ENCODE measurements at places on chromosomes 5 and 9. TPM values are rescaled to one million over a fixed set of nuclear protein-coding genes. Genes with fewer than 3 reads are reported as not detected.

The QRFP gene
- 0.47 TPM for polyA plus RNA-seq

The FBP2 gene
- polyA plus RNA-seq, result not detected

The NEUROG1 gene
- polyA plus RNA-seq, result not detected

The TEK gene
- 49.7 TPM for polyA plus RNA-seq

The DNLZ gene
- polyA plus RNA-seq, result 3.2 TPM

The C5orf63 gene
- 13.3 TPM for polyA plus RNA-seq

DNA sequence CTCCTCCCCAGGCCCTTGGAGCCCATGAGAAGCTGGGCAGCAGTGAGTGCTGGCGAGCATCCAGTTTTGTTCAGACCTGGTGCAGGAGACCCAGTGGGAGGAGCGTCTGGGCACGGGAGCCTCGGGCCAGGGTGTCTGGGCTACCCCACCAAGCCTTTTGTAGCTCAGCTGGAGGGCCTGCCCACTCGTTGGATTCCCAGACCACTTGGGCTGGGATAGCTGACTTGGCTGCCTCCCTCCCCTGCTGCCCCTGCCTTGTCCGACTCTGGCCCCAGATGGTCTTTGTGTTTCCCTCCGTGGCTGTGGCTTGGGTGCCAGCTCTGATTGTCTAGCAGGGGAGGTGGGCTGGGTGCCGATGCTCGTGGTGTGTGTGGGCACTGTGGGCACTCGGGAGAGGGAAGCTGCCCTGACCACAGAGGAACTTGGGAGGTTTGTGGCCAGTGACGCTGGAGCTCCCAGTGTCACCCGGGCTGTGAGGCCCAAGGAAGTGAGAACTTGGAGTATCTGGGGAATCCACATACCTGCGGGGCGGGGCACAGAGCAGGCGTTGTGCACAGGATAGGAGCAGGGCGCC lies 47.3 kb downstream of the WNK2 start:
- DNase-seq, result no peak

GRCh38 chr5:80975065-80975464 lies 14.9 kb downstream of the RASGRF2 start:
- DNase-seq, result no peak

DNA sequence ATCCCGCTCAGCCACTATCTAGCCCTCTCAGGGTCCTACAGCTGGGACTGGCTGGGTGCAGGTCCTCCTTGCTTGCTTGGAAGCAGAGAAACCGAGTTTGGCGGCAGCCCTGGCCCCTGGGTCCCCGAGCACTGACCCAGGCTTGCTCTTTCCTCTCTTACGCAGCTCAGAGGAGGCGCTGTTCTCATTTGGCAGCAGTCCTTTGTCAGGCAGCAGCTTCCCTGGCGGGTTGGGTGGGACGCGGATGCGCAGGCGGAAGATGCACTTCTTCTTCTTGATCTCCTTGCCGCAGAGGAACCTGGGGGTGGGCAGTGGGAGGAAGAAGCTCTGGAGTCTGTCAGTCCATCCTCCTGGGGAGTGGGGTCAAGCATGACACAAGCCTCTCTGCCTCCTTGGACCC lies 14.5 kb downstream of the PHF19 start:
- no peak for DNase-seq

GRCh38 chr5:91139572-91140200 lies 243.4 kb downstream of the ARRDC3 start:
- no peak for DNase-seq

- no peak for DNase-seq
Observed at GRCh38 chr9:33835625-33836260, 18.8 kb downstream of the UBE2R2 start.

GRCh38 chr5:32027717-32028458 lies 146.2 kb downstream of the GOLPH3 start:
- DNase-seq, result no peak

GRCh38 chr5:173501271-173501670 lies 115.2 kb downstream of the BOD1 start:
- DNase-seq, result no peak

DNA sequence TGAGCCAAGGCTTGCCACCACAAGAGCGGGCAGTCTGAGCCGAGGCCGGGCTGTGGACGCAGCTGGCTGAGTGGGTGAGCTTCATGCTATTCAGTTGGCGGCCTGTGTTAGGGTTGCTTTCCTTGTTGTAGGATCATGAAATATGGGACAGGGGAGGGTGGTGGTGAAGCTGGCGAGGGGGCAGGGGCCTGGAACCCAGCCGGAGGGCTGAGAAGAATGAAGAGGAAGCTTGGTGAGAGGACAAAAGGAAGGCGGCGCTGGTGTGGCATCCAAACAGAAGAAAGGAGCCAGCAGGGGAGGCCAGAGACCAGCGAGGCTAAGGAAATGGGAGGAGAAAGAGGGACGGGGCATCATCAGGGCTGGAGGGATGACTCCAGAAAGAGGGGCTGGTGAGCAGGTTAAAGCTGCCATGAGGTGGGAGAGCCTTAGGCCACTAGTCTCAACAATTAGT lies 18.3 kb downstream of the RALGPS1 start:
- DNase-seq, result no peak

DNA sequence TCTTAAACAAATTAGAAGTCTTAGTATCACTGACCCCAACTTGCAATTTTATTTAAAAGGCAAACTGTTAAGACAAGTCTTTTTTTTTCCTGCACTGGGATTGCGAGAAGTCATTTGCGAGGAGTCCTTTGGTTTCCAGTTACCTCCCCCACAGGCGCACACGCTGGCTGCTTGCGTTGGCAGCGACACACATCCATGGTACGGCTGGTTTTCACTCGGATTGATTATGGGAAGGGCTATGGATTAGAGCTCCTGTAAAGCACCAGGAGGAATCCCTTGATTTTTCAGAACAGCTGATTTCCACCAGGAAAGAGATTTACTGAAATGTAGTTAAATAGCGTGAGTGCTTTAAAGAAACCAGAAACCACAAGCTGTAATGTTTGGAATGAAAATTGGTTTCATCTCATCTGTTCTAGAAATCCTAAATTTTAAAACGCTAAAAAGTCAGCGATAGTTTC lies 737 bp downstream of the SLC1A3 start:
- DNase-seq, result no peak

DNA sequence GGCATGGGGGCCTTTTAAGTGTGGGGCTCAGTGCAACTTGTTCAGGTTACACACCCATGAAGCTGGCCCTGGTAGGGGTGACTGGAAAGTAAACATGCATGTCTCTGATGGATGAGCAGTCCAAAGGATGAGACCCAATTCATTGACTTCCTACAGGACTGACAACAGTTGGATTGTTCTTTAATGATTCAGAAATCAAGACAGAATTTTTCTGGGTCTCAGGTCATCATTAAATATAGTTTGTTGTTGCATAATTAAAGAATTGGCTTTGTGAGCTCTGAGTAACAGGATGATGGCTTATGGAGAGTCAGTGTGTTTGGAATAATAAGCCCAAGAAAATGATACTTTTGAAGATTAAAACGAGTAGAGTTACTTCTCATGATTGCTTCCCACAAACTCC lies 604.2 kb upstream of the CLINT1 start:
- no peak for DNase-seq

DNA sequence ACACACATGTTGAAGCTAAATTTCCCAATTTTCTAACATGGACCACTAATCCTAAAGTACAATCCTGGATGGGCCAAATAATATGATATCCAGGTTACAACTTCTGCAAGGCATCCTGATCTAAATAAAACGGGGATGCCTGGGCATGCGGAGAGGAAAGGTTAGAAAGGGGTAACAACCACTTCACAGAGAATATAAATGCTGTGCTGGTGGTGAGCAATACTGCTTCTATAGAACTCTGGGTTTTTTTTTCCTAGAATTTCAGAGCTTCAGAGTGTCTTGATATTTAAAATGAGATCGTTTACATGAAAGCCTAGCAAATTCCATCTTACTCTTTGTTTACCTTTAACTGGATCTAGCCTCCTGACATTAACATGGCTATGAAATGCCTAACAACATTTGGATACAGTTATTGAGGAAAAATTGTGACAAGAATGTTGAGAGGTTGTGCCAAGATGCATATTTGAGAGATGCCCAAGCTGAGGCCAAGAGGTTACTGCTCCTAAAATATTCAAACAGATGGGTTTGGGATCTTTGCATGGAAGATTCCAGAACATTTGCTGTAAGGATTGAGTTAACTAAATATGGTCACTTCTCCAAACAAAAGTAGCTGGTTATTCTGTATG lies 22.4 kb downstream of the TNFAIP8 start:
- no peak for DNase-seq

DNA sequence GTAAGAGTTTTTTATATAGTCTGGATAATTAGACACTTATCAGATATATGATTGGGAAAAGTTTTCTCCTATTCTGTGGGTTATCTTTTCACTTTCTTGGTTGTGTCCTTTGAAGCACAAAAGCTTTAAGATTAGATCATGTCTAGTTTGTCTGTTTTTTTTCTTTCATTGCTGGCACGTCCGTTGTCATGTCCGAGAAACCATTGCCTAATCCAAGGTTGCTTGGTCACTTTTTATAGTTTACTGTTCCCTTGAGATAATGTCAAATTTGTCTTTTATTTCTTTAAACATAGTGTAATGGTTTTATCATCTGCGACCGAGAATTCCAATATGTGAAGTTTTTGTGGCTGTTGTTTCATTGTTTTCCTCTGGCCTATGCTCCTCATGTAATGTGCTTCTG lies 28.8 kb downstream of the GARNL3 start:
- no peak for DNase-seq

DNA sequence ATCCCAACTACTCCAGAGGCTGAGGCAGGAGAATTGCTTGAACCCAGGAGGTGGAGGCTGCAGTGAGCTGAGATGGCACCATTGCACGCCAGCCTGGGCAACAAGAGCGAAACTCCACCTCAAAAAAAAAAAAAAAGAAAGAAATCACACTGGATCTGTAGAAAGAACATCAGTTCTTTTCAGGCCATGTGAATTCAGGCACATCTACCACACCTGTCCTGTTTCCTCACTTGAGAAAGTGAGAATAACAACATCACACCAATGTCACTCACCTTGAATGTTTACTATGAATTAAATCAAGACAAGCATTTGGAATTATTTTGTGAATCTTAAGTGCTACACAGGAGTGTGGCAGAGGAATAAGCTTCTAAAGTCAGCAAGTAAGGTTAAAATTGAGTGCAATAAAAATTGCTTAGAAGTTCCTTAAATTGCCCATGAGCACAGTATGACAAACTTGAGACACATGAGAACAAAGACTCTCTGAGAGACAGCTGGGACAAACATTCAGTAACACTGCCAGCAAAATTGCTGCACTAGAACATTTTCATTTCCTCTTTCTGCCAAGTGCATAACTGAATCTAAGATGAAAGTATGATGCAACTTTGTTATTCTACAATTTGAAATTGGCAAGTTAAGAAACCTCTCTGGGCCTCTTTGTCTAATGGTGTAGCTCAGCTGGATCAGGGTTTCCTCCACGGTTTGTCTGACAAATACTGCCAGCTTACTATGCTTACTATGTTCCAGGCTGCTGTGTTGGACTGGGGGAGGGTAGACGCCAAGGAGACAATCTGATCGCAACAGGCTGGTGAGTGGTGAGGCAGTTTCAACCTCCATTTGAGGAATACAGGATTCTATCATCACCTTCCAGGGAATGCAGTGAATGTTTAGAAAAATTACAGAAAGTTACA lies 1.9 kb upstream of the RIC1 start:
- no peak for DNase-seq

- DNase-seq, result no peak
Observed at GRCh38 chr5:99706160-99706559, 777.4 kb upstream of the CHD1 start.

DNA sequence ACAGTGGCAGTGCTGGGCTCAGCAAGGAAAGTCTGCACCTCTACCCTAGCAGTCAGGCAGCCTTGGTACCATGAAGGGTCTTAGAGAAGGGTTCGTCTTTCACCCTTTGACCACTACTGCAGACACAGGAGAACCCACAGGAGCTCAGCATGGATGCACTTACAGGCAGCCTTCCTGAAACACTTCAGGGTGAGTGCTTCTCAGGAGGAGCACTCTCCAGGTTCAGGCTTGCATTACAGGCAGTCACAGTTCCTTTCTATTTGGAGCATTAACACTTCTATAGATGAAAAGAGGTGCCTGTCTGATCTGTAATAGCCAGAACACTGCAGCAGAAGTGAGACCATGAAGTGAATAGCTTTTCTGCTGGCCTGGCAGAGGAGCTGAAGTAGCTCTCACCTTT lies 8.7 kb upstream of the CYLC2 start:
- no peak for DNase-seq

DNA sequence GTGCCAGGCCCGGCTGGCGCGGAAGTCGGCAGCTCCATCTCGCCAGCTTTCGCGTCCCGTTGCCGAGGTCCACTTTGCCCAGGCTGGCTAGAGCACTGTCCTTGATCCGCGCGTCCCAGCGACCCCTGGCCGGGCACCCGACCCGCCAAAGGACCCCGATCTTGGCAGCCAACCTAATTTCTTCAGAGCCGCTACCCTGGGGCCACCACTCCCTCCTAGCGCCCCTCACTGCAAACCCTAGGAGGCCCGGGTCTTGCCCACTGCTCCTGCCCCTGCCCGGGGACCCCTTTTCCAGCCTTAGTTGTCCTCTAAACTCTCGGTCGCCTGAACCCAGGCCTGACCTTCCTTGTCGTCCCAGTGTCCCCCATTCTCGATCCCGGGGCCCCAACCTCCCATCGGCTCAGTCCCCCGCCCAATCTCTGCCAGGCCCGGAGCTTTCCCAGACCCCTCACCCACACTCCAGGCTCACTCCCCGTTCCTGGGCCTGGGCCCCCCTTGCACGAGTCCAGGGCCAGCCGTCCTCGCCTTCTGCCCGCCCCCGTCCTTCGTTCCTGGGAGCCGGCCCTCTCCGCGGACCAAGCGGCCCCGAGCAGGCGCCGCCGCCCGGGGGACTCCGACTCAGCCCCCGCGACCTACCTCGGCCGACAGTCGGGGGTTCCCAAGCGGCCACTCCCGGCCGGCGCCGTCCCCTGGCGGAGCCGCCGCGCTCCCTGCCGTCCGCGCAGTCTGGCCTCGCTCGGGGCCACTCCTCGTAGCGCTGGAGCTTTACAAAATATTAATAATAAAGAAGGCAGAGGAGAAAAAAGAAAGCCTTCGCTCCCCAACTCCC lies 701 bp upstream of the LMX1B start:
- no peak for DNase-seq

- DNase-seq, result no peak
Observed at GRCh38 chr5:119681734-119682133, 52.4 kb downstream of the FAM170A start.

GRCh38 chr5:141788296-141788970 lies 89.8 kb downstream of the PCDH1 start:
- no peak for DNase-seq

GRCh38 chr5:35861718-35862117 lies 5.0 kb downstream of the IL7R start:
- no peak for DNase-seq

GRCh38 chr9:97596906-97597305 lies 36.3 kb downstream of the TSTD2 start:
- no peak for DNase-seq

GRCh38 chr9:5688109-5688508 lies 59.2 kb downstream of the RIC1 start:
- no peak for DNase-seq

GRCh38 chr9:89175828-89176261 lies 2.8 kb downstream of the SHC3 start:
- no peak for DNase-seq

DNA sequence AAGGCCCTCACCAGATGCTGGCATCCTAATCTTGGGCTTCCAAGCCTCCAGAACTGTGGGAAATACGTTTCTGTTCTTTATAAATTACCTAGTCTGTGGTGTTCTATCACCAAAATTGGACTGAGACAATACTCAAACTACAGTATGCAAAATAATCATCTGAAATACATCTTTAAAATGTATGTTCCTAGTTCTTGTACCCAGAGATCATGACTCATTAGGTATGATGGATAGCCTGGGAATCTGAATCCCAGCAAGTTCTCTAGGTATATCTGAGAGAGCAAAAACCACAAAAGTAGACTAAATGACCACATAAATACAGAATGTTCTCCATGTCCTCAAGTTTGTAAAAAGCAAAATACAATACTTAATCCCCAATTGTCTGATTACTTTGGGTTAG lies 166.3 kb downstream of the YIPF5 start:
- DNase-seq, result no peak

Measured in right renal cortex interstitium (tissue), 3 donors.